Thymus (tissue), 14 donors: ENCODE measurements at places on chromosomes 6 and 20.

GRCh38 chr20:59007665-59008511 is 834 bp upstream of the CTSZ start:
- no peak for DNase-seq

GRCh38 chr20:50358971-50359370 is 151.2 kb upstream of the PTPN1 start:
- DNase-seq = no peak

DNA sequence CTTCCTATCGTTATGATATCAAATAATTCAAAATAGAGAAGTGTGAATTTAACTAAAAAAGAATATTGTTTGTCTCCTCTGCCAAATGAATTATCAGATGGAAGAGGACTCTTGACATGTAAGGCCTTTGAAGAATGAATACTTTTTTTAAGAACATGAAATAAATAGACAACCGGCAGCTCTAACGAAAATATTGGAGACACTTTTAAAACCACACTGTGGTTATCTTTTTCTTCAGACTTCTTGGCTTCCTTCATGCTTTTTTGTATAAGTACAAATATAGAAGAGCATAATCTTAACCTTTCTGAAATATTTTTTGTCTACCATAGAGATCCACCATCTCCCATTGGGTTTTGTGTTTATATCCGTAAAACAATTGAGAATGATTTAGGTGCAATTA is 115.2 kb upstream of the SCGN start:
- no peak for DNase-seq

DNA sequence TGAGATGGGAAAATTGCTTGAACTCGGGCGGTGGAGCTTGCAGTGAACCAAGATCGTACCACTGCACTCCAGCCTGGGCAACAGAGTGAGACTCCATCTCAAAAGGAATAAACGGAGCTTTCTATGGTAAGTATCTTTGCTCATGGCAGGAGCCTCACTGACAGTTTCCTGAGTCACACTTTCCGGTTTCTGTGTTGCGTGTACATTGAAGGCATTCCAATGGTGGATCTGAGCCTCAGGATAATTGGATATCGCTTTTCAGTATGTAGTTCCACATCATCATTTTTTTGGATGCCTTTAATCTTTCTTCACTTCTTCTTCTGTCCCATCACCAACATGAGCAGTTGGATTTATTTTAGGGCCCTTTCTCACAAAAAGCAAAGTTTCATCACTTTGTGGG is 28.6 kb upstream of the GTSF1L start:
- DNase-seq = no peak

DNA sequence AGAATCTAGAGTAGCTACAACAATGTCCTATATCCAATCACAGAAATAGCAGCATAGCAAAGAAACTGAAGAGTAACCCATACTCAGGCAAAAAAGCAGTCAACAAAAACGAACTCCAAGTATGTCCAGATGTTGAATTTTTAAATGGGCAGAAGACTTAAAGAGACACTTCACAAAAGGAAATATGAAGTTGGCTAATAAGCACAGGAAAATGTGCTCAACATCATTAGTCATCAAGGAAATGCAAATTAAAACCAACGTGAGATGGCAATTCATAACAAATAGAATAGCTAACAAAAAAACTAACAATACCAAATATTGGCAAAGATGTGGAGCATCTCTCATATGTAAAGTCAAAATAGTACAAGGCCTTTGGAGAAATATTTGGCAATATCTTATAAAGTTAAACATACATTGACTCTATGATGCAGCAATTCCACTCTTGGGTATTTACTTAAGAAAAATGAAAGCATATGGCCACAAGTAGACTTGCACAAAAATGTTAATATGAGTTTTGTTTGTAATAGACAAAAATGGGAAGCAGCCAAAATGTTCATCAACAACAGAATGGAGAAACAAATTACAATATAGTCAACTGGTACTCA is 37.7 kb downstream of the FRK start:
- DNase-seq = no peak

DNA sequence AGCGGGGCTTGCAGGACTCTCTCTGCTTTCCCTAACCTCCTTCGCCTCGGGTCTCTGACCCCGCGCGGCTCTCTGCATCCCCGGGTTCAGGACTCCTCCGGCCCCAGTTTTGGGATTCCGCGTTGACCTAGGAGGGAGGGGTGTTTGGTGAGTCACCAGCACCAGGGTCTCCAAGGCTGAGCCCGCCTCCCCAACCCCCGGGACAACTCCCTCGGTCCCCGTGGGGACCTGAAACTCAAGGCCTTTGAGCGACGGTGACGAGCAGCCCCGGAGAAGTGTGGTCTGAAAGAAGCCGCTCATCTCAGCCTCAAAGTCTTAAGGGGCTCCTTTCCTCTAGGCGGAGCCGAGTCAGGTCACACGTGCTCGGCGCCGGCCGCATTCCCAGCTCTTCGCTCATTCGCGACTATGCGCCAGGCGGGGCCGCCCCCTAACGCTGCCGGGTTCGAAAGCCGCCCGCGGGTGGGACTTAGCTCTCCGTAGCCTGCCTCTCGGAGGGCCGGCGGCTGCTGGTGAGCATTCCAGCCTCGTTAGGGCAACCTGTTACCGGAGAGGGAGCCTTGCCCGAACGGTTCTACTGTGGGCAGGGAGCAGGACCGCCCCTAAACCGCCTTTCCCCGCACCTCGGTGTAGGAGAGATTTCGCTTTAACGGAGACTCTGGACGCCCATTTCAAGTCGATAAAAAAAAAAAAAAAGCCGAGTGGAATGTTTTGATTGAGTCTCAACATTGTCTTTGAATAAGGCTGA is 3.0 kb upstream of the PRDM13 start:
- no peak for DNase-seq

GRCh38 chr6:107132330-107132954 is 17.1 kb upstream of the BEND3 start:
- DNase-seq = no peak

DNA sequence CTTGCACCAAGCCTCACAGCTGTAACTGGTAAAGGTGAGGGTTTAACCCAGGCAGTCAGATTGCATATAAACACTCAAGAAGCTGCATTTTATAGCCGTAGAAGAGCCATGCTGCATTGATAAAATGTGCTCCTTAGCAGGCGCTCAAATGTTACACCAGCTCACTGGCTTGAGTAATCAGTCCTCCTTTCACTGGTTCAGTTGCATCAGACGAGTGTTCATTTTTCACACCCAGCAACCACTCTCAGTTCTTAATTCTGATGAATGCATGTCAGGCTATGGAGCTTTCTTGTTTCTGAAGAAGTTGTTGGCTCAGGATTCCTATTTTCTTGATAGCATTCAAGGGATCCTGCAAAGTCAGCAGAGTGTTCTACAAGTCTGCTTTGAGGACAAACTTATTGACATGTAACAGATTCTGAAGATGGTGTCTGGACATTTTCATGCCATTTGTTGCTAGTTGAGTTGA is 198.3 kb downstream of the PLCB1 start:
- DNase-seq = no peak

DNA sequence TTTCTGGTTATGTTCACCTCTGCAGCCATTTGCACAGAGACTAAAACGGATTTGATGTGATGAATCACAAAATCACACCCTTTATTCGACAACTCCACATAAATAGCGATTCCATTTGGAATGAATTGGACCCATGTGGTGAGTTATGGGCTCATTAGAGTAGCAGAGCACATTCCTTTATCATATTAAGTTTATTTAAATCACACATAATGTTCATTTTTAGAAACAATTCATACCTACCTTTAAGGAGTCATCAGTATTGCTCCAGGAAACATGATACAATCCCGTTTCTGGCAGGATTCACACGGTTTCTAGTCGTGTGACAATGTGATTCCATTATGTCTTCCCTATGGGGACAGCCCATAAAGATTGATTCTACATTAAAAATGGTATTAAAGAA is 303.5 kb downstream of the CDH4 start:
- DNase-seq = no peak

DNA sequence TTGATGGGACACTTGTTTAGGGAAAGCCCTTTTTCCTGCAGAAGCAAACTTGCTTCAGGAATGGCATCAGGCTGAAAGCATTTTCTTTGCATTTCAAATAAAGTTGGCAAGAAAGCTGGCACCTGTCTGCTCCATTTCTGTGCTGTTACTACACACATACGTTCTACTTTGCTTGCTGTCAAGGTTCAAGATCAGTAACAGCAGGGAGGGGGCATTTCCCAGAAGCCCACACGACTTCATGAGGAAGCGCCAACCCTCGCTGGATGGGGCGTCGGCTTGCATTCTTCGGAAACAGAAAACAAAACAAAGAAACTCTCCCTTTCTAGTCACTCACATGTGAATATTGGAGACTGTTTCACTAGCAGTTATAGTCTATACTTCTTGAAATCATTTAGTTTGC is 46.4 kb downstream of the AKAP12 start:
- DNase-seq = no peak

DNA sequence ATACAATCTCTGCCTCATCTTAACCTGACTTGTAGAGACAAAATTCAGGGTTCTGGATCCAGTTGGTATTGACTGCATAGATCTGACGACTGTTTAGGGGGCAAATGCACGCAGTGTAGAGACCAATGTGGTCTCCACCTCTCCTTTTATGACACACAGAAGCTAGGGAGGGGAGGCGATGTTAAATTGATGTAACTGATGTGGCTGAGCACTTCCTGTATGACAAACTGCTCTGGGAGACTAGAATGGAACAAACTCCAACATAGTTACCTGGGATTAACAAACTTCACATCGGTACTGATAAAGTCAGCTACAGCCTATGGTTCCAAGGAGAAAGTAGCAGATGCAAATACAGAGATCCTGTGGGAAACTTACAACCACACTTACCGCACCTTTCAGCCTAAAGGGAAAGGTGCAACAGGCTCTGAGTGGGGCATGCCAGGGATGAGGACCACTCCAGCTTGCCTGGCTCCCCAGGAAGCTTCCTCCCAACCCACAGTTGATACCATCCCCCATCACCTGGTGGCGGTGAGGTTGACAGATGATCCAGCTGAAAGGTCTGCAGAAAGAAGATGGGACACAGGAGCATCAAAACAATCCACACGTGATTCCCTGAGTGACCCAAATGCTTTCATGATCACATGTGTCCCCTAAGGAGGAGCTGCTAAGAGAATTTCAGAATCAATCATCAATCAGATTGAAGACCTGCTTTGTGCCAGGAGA is 60.6 kb upstream of the MRPS10 start:
- peak; percentile 52 for DNase-seq

GRCh38 chr6:113736978-113737377 is 120.2 kb upstream of the MARCKS start:
- no peak for DNase-seq

GRCh38 chr6:25193460-25194171 is 85.6 kb upstream of the CARMIL1 start:
- DNase-seq = no peak

- no peak for DNase-seq
Observed at GRCh38 chr20:38893056-38893564, 33.1 kb upstream of the FAM83D start.

- DNase-seq = no peak
Observed at GRCh38 chr20:4102381-4102780, 87.0 kb upstream of the RNF24 start.

GRCh38 chr6:44833248-44833647 is 445.7 kb downstream of the CDC5L start:
- no peak for DNase-seq

- no peak for DNase-seq
Observed at GRCh38 chr20:63708301-63709148, 686 bp downstream of the ZGPAT start.

DNA sequence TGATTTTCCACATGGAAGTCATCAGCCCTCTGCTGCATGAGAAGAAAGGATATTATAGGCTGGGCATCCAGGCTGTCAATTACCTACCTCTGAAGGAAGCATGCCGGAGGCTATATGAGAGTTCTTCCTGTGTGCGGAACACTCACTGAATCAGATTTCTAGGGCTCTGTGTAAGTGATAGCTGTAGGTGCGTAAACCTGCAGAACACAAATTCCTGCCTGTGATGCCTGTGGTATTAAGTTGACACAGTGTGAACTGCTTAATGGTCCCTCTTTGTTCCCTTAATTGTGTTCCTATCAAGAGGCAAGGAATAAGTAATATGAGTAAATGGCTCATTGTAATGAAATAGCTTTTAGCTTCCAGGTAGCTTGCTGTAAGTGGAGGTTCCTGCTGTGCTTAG is 103.3 kb downstream of the ANKS1A start:
- no peak for DNase-seq

DNA sequence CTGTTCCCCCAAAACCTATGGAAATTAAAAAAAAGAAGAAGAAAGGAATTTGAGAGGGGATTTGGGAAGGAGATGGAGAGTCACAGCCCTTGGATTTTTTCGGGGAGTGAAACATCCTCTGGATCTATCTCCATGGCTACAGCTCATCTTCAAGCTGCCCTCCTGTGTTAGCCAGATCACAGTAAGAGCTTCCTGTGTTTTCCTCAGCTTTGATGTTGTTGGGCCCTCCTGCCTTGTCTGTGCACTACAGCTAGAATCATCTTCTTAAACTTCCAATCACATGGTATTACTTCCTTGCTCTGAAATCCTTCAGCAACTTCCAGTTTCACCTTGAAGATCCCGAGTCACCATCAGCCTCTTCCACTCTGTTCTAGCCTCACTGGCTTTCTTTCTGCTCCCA is 207.8 kb upstream of the ZFP64 start:
- no peak for DNase-seq

- DNase-seq = no peak
Observed at GRCh38 chr6:52191824-52192223, 5.6 kb downstream of the IL17A start.

- DNase-seq = peak; percentile 59
Observed at GRCh38 chr6:110999634-111000270, 17.9 kb downstream of the RPF2 start.

DNA sequence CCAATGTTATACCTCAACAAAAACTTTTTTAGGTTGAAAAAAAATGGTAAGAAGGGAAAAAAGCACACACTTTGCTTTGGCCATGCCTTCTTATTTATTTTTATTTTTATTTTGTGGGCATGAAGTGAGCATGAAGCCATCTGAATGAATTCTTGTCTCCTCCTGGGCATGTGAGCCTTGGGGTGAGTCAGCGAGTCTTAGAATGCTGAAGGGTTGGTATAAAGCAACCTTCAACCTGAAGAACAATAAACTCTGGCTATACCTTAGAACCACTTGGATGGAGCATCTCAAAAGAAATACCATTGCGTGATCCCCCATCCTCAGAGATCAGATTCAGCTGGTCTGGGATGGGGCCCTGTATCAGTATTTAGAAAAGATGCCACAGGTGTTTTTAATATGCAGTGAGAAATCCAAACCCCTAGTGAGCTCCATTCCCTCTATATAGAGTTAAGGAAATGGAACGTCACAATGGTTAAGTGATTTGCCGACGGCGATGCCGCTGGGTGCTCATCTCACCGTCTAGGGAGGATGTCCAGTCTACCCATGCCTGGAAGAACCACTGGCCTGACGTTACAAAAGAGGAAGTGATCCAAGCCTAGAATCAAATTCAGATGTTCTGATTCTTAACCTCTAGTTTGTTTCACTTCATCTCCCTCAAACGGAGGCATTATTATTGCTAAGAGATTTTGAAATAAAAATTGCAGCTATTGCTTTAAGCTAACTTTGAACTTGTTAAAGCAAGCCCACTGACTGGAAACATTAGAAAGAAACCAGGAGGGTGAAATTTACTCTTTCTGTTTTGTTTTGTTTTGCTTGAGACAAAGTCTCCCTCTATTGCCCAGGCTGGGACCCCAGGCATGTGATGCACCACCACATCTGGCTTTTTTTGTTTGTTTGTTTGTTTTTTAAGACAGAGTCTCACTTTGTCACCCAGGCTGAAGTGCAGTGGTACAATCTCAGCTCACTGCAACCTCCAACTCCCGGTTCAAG is 67.1 kb downstream of the EDN1 start:
- DNase-seq = no peak

GRCh38 chr6:12228447-12229146 is 61.6 kb upstream of the EDN1 start:
- DNase-seq = no peak
